ENCODE measurements at places on chromosomes 5 and 9.

DNA sequence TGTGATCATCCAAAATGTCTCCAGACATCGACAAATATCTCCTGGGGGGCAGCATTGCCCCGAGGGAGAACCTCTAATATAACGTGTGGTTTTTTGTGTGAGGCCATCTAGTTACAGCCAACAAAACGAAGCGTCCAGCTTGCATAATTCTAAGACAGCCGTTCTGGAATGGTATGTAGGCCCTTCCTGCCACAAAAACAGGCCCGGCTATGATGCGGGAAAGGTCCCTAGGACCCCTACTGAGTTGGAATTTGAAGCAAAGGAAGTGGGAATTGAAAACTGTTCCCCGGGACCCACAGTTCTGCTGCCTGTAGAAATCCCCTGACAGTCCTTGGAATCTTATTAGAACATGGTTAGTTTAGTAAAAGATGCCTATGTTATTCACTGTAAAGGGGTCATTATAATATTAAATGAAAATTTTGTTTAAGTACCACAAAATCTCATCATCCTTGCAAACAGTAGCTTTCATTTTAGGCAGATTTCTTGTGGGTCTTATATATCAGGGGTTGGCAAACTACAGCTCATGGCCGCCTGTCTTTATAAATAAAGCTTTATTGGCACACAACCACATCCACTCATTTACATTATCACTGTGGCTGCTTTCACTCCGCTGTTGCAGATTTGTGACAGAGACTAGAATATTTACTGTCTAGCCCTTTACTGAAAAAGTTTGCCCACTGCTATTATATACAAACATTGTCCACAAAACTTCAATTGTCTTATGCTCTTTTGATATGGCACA is 70.7 kb downstream of the MSX2 start:
- DNase-seq: no peak

DNA sequence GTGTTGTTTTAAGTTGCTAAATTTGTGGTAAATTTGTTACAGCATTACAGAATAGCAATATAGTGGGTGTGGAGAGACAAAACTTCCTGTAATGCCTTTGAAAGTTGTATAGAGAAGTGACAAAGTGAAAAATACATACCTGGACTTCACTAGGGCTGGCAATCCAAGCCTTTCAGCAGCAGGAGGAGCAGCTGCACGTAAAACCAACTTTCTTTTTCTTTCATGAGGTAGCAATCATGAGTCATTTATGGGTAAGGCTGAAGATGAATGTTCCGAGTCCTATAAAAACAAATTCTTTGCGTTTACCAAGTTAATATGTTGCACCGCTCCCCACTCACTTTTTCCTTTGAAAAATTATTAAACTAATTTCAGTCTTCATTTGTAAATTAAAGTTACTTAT is 1138.2 kb downstream of the TAF11L14 start:
- peak; percentile 74 for DNase-seq

- no peak for DNase-seq
Measured at GRCh38 chr9:89705651-89706050, 100.8 kb downstream of the GADD45G start.

DNA sequence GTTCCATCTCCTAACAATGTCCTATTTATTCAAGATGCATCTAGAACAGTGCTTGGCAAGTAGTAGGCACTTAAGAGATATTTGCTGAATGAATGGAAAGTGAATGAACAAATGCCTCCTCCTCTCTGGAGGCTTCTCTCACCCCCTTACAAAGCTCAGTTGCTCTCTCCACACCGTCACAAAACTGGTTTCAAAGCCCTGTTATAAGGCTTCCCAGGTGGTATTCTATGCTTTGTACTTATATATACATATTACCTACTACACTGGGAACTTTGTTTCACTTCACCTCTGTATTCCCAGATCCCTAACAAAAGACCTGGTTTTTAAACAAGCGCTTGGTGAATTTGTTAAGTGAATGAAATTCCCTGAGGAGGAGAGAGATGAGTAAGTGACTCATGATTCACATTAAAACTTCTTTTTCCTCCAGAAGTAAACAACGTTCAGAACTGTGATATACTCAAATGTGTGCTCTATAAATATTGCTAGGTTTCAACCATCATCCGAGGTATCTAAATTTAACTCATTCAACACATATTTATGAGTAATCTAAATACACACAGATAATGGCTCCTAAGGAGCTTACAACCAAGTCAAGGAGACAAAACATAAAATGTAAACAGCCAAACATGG is 36.0 kb downstream of the DENND1A start:
- no peak for DNase-seq

GRCh38 chr9:76882686-76883085 is 23.2 kb downstream of the PRUNE2 start:
- peak; percentile 6 for DNase-seq

- no peak for DNase-seq
Measured at GRCh38 chr5:43362725-43363435, 49.3 kb downstream of the CCL28 start.

DNA sequence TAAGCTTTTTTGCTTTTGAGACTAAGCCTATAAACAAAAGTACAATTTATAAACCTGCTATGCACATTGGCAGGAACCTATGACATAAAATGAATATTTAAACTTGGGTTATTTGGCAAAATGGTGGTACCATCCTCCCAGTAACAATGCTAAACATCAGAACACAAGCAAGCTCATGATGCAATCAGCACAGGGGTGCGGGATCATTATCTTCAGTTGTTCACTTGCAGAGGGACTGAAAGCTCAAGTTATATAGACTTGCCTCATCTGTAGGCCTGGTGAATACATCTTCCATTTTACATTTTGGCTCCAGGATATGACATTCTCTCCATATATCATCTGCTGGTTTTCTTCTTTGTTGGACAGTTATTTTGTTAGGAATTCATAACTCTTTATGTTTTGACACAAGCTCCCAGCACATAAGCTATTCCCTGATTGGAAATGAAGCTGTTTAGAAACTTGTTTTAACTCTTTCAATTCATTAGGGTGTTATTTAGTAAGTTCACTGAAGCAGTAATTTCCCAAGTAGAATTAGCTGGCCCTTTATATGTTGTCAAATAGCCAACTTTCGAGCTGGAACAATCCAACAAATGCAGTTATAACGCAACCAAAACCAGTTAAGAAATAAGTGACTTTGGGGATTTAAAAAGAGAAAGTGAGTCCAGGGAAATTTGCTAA is 124.7 kb upstream of the LIFR start:
- no peak for DNase-seq

GRCh38 chr5:125668884-125669283 is 754.3 kb upstream of the GRAMD2B start:
- no peak for DNase-seq

- DNase-seq: no peak
Measured at GRCh38 chr9:129245276-129245675, 67.2 kb upstream of the IER5L start.

DNA sequence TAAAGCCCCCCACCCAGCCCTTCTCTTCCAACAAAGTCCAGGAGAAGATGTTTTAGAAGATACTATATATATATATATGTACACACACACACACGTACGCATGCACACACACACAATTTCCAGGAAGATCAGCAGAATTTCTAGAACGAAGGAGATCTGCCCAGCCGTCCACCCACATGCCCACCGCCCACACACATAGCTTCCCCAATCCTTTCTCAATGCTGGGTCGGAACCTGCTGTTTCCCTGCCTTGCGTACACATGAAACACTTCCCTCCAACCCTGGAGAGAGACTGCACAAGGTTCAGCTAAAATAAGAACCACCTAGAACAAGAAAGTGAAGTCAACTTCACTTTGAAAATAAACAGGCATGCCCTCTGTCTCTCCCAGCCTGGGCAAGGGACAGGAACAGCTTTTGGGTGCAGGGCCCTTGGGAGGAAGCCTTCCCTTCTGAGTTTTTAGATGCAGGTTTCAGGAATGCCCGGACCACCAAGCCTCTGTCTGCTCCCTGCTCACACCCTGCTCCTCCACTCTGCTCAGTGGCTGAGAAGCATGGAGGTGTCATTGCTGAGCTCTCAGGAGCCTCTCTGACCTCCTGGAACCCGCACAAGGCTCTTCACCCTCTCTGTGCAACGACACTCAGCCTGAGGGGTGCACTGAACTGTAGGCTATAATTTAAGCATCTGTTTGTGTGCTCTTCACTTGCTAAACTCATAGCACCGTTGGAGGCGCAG is 149.4 kb downstream of the C5orf15 start:
- DNase-seq: peak; percentile 55

DNA sequence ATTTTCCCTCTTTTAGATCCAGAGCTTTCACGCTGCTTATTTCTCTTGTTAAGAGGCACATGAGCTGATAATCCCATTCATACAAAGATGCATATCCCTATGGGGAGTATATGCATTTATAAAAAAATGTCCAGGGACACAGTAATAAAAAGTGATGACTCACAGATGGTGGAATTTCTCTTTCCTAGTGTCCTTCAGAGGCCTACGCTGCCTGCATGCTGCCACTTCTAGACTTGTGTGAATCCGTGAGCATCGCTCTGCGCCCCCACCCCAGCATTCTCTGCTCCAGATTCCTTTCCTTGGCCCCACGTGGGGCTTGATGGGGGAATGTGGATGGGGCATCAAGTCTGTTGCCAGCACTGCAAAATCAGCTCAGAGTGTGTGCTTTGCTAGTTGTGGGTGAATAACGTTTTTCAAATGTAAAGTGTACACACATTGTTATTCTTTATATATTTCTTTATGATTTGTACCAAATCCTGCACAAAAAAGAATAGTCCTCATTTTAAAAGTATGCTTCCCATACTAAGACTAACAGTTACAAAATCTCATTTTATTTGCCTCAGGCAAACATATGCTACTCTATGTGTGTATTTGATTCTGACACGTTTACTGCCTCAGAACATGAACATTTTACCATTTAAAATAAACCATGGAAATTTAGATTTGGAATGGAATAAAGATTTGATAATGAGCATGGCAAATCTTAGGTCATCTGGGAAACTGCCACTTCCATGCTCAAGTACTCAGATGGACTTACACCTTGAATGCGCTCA is 22.4 kb upstream of the RASGRF2 start:
- no peak for DNase-seq

DNA sequence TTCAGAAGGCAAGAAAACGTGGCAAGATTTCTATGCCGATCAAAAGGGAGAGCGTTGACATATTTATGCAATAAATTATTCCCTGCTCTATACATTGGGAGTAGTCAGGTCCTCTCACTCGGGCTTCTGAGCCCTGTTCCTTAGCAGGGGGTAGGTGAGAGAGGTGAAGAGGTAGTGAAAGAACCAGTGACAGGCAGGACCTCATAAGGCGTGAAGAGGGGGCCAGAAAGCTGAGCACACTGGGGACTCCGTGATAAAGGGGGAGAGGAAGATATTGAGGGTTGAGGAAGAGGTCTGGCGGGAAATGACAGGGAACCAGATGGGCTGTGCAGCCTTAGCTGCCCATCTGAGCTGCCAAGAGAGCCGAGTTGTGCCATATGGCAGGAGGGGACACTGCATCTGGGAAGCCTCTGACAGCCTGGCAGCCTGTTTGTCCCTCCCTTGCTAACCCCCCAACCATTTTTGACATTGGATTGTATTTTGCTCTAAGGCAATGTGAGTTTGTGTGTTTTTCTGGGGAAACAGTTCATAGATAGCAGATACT is 782 bp upstream of the CDC20B start:
- DNase-seq: no peak

DNA sequence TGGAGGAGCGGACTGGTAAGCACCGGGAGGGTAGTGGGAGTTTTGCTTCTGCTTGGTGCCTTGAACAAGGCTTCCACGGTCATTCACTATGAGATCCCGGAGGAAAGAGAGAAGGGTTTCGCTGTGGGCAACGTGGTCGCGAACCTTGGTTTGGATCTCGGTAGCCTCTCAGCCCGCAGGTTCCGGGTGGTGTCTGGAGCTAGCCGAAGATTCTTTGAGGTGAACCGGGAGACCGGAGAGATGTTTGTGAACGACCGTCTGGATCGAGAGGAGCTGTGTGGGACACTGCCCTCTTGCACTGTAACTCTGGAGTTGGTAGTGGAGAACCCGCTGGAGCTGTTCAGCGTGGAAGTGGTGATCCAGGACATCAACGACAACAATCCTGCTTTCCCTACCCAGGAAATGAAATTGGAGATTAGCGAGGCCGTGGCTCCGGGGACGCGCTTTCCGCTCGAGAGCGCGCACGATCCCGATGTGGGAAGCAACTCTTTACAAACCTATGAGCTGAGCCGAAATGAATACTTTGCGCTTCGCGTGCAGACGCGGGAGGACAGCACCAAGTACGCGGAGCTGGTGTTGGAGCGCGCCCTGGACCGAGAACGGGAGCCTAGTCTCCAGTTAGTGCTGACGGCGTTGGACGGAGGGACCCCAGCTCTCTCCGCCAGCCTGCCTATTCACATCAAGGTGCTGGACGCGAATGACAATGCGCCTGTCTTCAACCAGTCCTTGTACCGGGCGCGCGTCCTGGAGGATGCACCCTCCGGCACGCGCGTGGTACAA is 556 bp downstream of the PCDHGC3 start:
- DNase-seq: no peak

DNA sequence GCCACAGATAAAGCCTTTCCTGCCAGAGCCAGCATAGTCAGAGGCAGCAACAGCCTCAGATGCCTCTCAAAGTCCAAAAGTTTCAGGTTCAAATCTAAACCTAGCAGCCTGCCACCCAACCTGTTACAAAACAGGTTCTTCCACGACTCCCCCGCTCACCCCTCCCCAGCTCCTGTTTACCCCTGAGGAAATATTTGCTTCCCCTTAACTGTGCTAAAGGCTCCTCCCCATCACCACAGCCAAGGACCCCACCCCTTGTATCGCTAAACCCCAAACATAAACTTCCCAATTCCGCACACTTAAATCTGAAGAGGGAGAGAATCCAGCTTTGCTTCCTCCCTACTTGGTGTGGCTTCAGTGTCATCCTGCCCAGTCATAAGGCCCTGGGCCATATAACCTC is 15.4 kb upstream of the VDAC1 start:
- peak; percentile 26 for DNase-seq

GRCh38 chr5:114361724-114362196 is at the start of gene KCNN2:
TSS of gene KCNN2 (plus strand) at chr5:114362070. CDS start at chr5:114362140, 70 bp downstream.
- DNase-seq: no peak

DNA sequence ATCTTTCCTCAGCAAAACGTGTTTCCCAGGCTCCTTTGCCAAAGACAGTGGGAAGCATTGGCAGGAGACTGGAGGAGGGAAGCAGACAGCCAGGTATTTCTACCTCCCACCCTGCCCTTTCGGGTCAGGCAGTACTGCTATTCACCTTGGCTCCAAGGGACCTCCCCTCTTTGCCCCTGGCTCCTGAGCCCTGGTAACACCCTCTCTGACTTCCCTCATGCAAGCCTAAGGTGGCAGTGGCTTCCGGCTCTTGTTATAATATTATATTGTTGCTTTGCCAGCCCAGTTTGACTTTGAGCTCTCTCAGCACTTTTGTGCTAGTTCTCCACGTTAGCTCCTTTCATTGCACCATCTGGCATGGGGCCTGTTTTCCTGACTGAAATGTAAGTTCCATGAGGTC is 81.6 kb upstream of the IFNK start:
- no peak for DNase-seq

Data from OCI-M1 (cell line).